ENCODE measurements at places on chromosomes 16 and 17. TPM values are rescaled to one million over a fixed set of nuclear protein-coding genes. Genes with fewer than 3 reads are reported as not detected.

IFI35 gene
- 4.7 TPM for total RNA-seq

CLEC3A gene
- total RNA-seq: not detected

DNA sequence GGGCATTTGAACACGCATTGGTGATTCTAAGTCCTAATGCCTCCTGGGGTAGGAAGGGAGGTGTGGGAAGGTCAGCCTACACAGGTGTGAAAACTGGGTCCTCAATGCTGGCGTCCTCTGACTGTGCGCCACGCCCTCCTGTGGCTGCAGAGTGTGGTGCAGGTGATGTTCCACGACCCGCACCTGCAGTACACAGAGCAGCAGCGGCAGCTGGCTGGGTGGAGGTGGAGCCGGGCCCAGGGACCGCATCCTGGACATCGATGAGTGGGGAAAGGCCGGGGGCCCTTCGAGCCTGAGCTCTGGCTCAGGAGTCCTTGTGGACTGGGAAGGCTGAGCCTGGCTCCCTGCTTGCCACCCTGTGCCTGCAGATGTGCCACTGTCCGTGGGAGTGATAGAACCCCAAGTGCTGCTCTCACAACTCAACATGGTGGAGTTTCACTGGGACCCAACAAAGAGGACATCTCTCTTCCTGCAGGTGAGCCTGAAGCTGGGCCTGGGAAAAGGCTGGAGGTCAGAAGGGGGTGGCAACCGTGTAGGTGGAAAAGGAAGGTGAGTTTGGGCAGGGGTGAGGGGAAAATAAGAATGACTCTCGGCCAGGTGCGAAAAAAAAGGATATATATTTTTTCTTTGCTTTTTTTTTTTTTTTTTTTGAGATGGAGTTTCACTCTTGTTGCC is 14.0 kb upstream of the STAC2 start:
- DNase-seq: peak; percentile 91

GRCh38 chr16:27965801-27966200 is 97.7 kb downstream of the GSG1L start:
- DNase-seq: no peak

DNA sequence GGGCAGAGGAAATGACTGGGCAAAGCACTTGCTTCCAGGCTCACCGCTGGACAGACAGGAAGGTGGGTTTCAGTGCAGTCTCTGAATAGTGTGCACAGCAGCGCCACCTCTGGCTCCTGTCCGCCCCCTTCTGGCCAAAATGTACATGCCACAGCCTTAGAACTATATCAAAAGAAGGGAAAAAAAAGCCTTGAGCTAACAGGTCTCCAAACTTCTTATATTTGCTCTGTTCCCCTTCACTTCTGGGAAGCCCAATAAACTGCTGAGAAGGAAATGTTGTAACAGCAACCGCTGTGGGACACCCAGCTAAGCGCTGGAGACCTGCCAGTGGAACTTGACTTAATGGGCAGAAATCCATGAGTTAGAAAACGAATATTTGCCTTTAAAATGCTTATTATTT is 17.5 kb downstream of the COG7 start:
- peak; percentile 83 for DNase-seq

GRCh38 chr16:89184933-89185794 is 13.6 kb downstream of the CDH15 start:
- DNase-seq: no peak

- DNase-seq: no peak
Observed at GRCh38 chr17:59186850-59187249, 23.0 kb upstream of the SMG8 start.

Measured in WTC11 (cell line).